ENCODE measurements at places on chromosomes 2 and 18.
A peak's percentile ranks its signal among the peaks of the same experiment; 100 is the strongest.

- DNase-seq: no peak
Measured at GRCh38 chr2:237359894-237360780, 53.8 kb downstream of the COL6A3 start.

- no peak for DNase-seq
Measured at GRCh38 chr2:207038299-207038698, 99.0 kb downstream of the CPO start.

DNA sequence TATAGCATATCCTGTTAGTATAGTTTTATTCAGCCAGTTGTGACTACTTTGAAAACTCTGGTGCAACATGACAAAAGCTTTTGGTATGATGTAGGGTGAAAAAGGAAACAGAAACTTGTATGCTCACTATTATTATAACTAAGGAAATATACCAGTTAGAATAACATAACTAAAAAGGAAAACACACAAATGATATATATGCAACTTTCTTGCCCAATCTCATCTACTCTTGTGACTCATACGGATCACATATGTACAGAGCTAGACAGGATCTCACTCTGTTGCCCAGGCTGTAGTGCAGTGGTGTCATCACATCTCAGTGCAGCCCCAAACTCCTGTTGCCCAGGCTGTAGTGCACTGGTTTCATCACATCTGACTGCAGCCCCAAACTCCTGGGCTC, 12.4 kb upstream of the TLK1 start:
- peak; percentile 36 for DNase-seq

DNA sequence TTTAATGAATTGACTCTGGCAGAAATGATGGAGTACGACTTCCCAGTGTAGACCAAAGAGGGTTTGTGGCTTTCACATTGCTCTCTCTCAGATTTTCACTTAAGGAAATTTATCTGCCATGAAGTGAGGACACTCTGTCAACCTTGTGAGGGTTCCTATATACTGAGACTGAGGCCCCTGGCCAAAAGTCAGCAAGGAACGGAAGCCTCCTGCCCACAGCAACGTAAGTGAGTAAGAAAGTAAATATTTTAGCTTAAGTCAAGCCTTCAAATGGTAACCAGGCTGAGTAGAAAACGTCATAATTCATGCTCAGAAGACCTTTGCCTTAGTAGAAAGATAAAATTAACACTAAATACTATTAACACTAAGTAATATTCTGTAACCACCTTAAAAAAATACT, 1080.5 kb upstream of the ACVR2A start:
- no peak for DNase-seq

DNA sequence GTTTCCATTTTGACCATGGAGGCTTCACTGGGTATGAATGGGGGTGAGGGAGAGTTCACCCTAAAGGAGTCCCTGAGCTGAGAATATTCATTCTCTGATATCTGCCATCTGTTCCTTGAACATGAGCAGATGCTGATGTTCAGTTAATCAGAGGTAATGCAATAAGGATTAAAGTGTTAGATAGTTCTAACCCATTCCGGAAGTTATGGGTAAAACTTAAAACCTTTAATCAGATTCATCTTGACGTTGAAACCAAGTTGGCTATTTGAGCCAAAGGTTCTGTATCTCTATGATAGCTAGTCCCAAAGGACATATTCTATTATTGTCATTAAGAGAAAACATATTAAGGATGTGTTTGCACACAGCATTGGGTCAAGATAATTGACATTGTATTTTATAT, 268.9 kb downstream of the PLCL1 start:
- DNase-seq: no peak

GRCh38 chr2:165745916-165746315, 48.1 kb downstream of the GALNT3 start:
- no peak for DNase-seq

GRCh38 chr2:200431996-200432705, 77.7 kb downstream of the KCTD18 start:
- DNase-seq: peak; percentile 50

- DNase-seq: peak; percentile 52
Measured at GRCh38 chr2:109162999-109163398, 34.0 kb downstream of the SH3RF3 start.

- DNase-seq: no peak
Measured at GRCh38 chr2:176111309-176111663, 4.2 kb downstream of the HOXD11 start.

DNA sequence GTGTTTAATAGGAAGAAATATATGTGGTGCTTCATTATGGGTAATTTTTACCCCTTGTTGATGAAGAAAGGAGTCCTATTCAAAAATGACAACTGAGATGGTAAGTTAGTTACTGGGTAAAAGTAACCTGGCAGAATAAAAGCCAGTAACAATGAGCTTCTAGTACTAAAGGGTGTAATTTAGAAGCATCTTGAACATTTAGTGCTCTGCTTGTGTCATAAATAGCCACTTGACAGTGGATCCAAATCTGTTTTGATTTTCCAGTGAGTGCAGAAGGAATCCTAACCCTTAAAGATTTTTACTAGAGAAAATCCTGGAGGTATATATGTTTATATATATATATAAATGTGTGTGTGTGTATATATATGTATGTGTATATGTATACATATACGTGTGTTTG, 15.1 kb downstream of the COMMD1 start:
- DNase-seq: no peak

DNA sequence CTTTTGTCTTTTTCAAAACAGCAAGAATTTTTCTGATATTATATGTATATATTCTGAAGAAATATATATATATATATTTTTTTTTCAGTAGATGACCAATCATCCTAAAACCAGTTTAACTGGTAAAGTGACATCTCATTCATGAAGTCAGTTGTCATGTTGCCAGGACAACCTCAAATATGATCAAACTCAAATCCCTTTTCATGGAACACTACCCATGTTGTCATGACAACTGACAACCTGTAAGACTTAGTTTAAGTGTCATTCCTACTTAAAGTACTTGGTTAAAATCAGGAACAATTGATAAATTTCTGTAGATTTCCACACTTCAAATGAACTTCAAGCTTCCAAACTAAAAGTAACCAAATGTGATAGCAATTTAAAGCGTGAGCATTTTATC, 101.8 kb upstream of the ERBB4 start:
- no peak for DNase-seq

GRCh38 chr2:101655702-101656422, 41.6 kb upstream of the MAP4K4 start:
- DNase-seq: no peak

DNA sequence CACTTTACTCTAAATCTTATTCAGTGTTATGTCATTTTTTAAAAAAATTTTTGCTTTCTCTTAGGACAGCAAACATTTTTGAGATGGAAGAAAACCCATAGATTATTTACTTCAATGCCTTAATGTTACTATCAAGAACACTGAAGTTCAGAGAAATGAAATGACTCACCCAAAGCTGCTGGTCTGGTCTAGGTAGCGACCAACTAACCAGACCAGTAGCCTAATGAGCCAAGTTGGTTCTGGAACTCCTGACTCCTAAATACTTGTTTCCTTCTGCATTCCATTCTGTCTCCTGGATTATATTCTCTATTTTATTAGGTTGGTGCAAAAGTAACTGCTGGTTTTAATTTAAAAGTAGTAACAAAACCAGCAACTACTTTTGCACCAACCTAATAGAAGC, 35.4 kb downstream of the SLC8A1 start:
- DNase-seq: peak; percentile 45

GRCh38 chr2:215554689-215555498, 119.0 kb upstream of the FN1 start:
- peak; percentile 36 for DNase-seq

- DNase-seq: peak; percentile 8
Measured at GRCh38 chr2:102278720-102279390, 32.5 kb upstream of the IL1RL1 start.

DNA sequence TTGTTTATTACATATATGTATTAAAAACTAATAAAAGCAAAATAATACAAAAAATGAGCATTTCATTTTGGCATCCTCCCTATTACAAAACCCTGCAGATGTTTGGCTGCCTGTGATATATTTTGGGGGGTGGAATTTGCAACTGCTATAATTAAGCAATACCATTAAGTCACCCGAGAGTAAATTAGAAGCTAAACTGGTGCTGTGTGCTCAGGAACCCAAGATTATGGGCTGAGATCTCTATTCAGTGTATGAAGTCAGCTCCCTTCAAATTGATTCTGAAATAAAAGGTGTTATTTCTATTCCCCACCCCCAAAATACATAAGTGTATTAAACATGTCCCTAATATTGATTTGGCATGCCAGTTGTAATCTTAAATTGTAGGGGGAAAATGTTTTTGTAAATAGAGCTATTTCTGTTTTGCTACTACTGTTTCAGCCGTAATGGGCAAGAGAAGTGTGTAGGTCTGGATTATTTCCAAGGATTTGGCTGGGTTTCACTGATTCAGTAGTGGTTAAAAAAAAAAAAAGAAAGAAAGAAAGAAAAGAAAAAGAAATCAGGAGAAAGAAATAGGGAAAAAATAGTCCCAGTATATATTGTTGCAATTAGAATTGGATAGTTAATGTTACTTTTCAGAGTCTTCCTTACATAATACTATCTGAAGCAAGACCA, 110.9 kb downstream of the SS18 start:
- DNase-seq: no peak

DNA sequence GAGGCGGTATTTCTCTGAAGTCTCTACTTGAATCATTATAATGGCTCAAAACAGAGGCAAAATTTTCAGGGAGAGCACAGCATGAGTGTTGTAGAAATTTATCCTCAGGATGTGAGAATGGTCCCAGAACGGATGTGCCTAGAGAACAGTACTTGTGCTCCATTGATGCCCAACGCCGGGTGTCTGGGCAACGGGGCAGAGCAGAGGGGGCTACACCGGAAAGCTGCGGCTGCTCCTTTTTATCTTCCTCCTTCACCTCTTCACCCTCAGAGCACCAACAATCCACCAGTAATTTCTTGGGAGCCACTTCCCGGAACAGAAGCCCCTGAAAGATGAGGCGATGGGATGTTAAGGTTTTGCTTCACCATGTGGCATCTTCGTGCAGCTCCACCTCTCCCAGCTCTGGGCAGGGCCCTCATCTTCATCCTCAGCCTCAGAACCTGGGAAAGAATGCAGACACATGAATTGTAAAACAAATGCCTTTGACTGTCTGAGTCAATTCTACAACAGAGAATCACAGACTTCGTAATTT, 71.5 kb downstream of the PTGR3 start:
- no peak for DNase-seq

DNA sequence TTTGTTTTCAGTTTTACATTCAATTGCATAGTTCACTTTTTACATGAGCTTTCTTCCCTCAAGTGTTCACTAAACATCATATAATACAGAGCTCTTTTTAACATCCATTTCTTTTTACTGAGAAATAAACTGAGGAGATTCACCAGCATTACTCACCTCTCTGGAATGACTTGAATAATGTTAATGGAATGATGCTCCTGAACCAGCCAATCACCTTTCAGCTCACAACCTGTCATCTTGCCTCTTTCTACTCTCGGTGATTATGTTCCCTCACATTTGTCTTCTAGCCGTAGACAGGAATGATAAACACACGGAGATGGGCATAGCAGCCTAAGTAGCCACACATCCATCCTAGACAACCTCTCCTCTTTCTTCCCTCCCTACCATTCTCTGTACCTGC, 301.7 kb downstream of the PAX3 start:
- DNase-seq: peak; percentile 95

GRCh38 chr2:227707390-227707789, 10.4 kb downstream of the SLC19A3 start:
- DNase-seq: no peak

- no peak for DNase-seq
Measured at GRCh38 chr2:20094142-20094755, 42.8 kb upstream of the LAPTM4A start.

DNA sequence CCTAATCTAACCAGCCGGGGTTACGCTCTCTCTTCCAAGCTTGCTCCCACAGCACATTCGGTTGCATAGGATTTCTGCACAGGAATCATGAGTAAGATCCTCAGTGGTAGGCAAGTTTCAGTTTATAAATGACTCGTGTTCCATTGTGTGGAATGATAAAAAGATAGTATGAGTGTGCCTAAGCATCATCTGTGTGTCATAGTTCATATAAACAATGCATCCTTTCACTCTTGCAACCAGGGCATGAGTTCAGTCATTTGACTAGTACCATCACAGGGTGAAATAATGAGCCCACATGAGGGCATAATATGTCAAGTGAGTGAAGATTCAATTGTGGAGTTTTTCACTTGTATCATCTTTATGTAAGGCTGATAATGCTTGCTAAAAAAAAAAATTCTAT, 417.1 kb upstream of the CDH2 start:
- DNase-seq: peak; percentile 39

GRCh38 chr2:217445723-217446122, 557.1 kb downstream of the TNS1 start:
- no peak for DNase-seq

- DNase-seq: no peak
Measured at GRCh38 chr2:136233298-136233697, 115.3 kb upstream of the CXCR4 start.

- DNase-seq: no peak
Measured at GRCh38 chr2:172596776-172597175, 40.9 kb downstream of the PDK1 start.

DNA sequence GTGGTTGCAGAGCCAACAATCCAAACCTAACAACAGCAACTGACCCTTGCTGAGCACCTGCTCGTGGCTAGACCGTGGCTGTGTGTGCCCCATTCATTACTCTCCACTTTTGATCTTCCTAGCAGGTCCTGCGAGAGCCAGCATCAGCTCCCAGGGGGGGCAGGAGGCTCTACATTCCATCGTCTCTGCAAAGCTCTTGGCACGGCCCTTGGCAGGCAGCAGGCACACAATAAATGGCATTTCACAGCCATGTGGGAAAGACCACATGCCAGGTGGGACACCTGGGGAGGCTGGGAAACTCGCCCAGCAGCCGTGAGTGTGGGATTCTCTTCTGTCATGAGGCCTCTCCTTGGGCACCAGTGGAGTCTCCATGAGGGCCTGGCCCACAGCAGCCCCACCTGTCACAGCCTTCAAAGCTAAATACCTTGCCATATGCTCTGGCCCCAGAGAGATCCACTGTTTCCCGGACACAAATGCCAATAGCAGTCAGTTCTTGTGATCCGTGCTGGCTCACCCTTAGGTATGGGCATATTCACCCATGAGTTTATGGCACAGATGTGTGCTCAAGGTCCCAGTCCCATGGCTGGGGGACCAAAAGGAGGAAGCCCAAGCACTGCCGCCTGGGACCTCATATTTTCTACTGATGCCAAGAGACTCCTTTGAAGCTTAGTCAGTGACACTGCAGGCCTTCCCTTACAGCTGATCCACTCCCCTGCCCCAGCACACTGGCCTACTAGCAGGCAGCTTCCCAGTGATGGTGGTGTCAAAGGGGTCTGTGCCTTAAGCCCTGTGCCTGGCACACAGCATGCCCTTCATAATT, 6.8 kb upstream of the TEX51 start:
- no peak for DNase-seq

GRCh38 chr18:52342456-52342855, 2.5 kb downstream of the DCC start:
- no peak for DNase-seq

- peak; percentile 88 for DNase-seq
Measured at GRCh38 chr2:238239863-238240756, at the start of gene HES6. Gene HES6 (minus strand): TSS chr2:238240038. CDS start chr2:238239905, 133 bp downstream.

DNA sequence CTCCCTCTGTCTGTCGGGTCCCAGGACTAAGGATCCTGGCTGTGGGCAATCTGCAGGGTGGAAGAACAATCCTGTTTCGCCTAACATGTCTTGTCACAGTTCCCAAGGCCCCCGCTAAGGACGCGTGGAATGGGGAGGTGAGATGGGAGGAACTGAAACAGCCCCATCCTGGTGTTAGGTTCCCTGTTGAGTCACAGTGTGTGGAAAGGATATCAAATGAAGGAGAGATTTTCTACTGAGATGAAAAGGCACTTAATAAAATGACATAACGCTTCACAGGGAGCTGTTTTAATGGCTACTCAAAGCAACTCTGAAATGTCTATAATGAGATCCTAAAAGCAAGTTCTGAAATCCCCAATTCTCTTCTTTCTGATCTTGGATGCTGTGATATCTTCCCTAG, 52.5 kb downstream of the RAB31 start:
- no peak for DNase-seq

All from EL (cell line).